Smooth muscle cell of the brain vasculature (primary cell): ENCODE measurements at places on chromosomes 12 and 14.

GRCh38 chr12:49079793-49080192, 10.0 kb upstream of the RHEBL1 start:
- no peak for DNase-seq

- DNase-seq, result no peak
Observed at GRCh38 chr14:100222224-100223093, 16.5 kb upstream of the YY1 start.

DNA sequence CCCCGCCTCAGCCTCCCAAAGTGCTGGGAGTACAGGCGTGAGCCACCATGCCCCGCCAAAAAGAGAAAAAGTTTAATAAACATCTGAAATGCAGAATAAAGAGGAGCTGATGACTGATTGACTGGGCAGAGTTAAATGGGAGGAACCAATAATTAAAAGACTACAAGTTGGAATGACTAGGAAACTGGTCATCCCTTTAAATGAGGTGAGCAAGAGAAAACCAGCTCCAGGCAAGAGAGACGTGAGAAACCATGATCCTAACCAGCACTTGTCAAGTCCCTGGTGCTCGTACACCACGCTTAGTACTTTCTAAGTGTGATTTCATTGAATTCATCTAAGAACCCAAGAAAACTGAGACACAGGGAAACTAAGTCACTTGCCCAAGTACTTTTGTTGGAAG, 47.9 kb downstream of the MAP1LC3B2 start:
- DNase-seq, result no peak

GRCh38 chr14:22906073-22906472, 12.9 kb downstream of the RBM23 start:
- no peak for DNase-seq

DNA sequence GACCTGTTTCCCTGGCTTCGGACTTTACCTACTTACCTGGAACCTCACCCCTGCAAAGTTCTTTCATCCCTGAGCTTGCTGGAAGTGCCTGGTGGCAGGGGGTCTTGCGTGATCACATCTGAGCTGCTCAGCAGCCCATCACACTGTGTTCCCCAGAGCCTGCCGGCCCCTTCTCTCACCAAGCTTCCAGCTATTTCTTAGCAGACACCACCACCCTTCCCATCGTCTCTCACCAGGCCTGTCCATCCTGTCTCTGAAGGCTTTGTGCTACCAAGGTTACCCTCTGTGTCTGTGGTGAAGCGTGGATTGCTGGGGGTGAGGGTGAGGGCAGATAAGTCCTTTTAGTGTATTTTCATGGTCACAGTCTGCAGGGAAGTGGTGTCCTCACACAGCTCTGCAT, 78.8 kb upstream of the NRXN3 start:
- no peak for DNase-seq

DNA sequence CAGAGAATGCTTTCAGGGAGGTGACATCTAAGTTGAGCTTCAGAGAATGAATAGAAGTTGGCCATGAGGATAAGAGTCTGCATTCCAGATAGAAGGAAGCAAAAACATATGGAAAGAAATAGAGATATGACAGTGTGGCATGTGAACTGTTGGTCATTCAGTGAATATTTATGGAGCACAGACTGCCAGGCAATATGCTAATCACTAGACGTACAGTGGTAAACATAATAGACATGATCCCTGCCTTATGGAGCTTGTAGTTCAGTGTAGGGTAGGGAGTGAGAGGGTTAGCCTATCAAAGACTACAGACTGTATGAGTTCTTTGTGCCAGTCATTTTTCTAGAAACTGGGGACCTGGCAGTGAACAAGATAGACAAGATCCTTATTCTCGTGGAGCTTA, 53.9 kb downstream of the VEZT start:
- no peak for DNase-seq

DNA sequence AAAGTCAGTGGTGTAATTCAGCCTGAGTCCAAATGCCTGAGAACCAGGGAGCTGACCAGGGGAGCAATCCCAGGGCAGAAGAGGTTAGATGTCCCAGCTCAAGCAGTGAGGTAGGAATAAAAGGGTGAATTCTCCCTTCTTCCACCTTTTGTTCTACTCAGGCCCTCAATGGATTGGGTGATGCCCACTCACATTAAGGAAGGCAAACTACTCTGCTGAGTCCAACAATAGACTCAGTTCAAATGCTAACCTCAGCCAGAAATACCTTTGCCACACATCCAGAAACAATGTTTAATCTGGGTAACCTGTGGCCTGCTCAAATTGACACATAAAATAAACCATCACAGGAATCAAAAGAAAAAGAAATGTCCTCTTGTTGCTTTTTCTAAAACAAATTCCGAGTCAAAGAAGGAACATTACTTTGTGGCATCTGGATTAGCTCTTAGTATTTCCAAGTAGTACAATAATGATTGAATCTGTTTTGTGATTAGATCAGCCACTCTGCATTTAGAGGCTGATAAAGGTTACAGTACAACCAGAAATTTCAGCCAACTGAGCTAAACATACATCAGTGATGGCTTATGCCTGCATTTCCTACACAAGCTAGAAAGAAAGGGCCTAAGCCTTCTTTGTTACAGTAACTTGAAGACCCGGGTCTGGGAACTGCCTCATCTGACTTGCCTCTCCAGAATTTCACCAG, 43.6 kb upstream of the TRIM9 start:
- no peak for DNase-seq

GRCh38 chr12:58576916-58577315, 343.4 kb downstream of the LRIG3 start:
- DNase-seq, result no peak

DNA sequence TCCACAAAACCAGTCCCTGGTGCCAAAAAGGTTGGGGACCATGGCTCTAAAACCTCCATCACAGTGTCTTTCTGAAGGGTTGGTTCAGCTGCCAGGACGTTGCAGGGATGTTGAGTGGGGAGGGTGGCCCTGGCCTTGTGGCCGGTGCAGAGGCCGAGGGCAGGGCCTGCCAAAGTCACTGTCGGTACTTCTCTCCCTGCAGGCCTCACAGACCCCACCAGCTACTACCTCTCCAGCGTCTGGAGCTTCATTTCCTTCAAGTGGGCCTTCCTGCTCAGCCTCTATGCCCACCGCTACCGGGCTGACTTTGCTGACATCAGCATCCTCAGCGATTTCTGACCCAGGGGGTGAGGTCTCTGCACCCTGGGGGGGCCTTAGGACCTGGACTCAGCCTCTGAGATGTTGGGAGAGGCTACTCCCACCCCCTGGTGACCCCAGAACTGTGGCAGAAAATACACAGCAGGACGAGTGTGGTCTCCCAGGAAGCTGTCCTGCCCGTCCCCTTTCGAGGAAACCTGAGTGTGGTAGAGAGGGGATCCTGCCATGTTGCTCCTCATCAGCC, 7.0 kb downstream of the SLC48A1 start:
- no peak for DNase-seq

- DNase-seq, result no peak
Observed at GRCh38 chr12:84135586-84136279, 776.9 kb downstream of the SLC6A15 start.

GRCh38 chr12:85552461-85552860, 272.4 kb downstream of the ALX1 start:
- DNase-seq, result no peak

DNA sequence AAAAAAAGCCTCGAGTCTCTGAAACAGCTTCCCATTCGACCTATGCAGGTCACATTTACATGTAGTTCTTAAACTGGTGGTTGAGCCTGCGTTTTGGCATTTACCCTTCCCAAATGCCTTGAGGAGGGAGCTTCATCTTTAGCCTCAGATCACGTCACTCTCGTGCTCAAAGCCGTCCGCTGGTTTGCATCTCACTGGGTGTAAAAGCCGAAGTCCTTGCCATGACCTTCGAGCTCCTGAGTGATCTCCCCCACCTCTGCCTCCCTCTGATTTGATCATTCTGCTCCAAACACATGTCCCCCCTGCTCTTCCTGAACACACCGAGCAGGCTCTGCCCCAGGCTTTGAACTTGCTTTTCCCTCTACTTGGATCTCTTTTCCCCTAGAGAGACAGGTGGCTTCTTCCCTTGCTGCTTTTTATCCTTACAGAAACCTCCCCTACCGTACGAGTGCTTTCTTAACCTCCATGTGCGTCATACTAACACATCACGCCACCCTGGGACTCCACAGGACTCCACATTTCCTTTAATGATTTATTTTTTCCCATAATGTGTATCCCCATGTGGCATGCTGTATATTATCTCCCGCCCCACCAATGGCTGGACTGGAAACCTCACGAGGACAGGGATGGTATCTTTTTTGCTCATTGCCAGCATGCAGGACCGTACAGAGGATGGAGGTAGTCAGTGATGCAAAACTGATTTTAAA, 610.7 kb downstream of the VRK1 start:
- no peak for DNase-seq

DNA sequence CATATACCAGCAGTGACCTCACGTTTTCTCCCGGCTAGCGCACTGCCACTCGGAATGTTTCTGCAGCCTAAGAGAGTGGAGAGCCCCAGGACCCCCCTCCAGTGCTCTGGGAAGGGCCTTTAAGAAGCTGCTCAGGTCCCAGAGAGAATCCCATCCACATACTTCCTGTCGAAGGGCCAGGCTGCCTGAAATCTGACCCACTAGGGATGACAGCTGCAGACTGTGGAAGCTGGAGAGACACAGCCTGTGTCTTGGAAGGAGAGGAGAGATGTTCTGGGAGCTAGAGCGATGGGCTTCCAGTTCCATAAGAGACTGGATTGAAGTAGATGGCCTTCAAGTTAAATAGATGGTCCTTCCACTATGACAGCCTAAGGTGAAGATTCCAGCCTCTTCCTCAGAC, 54.4 kb downstream of the IQSEC3 start:
- no peak for DNase-seq

DNA sequence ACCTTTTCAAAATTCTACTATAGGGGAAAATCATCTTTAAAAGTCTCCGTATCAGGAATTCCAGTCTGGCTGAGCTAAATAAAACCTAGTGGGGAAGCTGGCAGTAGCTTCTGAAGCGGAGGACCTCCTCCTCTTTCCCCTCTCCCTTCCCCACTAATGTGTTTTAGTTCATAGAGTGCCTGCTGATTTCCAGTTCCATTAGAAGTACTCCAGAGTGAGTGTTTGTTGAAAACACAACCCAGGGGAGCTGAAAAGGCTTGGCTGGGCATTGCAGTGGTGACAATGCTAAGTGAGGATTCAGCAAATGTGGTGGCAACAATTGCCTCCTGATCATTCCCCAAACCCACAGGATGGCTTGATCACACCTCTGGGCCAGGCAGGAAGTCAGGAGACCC, 144.2 kb upstream of the FRMD6 start:
- DNase-seq, result no peak

GRCh38 chr14:68577802-68578541, 214.9 kb downstream of the ZFP36L1 start:
- no peak for DNase-seq

- no peak for DNase-seq
Observed at GRCh38 chr14:51884086-51884927, 23.9 kb downstream of the GNG2 start.

GRCh38 chr12:69095765-69096477, 143.4 kb upstream of the CPSF6 start:
- DNase-seq, result no peak
